CD4-positive, CD25-positive, alpha-beta regulatory T cell (primary cell): ENCODE measurements at places on chromosomes 1 and 21. TPM values are rescaled to one million over a fixed set of nuclear protein-coding genes. Genes with fewer than 3 reads are reported as not detected.
A peak's percentile ranks its signal among the peaks of the same experiment; 100 is the strongest.

The HHIPL2 gene
- not detected for polyA plus RNA-seq

The FAM167B gene
- polyA plus RNA-seq = not detected

The PEX11B gene
- polyA plus RNA-seq = 70.6 TPM

The FMO1 gene
- polyA plus RNA-seq = not detected

DNA sequence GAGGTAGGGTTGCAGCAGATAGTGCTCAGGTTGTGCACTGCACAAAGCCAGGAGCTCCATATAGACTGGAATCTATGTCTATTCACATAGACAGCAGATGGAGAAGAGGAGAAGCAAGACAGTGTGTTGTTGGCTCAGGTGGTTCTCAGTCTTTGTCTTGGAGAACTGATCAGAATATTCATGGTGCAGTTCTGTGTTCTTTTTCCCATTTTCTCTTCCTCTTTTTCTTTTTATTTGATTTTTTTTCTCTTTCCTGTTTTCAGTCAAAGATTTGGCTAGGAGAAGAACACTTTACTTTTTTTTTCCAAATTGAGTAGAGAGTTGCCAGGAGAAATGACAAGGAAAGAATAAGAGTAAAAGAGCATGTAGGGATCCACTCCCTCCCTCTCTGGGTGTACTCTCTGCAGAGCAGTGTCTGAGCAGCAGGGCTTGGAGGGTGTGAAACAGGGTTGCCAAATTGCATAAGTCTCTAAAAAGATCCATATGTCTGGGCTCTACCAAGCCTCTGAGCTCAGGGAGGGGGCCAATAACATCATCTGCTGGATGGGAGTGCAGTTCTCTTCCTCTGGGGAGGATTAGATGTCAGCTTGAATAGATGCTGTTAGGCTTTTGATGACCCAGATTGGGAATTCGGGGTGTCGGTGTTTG, 8.7 kb upstream of the CD34 start:
- no peak for DNase-seq
- no peak overlapping the region for H3K27ac ChIP-seq
- H3K4me1 ChIP-seq = no peaks in the 10 kb centered on the region
- H3K27me3 ChIP-seq = peaks cover 31% of the 10 kb centered on the region

- H3K36me3 ChIP-seq = no peaks in the 10 kb centered on the region
- no peak overlapping the region for H3K4me3 ChIP-seq
- H3K4me1 ChIP-seq = no peaks in the 10 kb centered on the region
- no peak overlapping the region for H3K27ac ChIP-seq
- H3K27me3 ChIP-seq = peaks cover 1% of the 10 kb centered on the region
- DNase-seq = no peak
These were observed 84.6 kb downstream of the LRRN2 start for GRCh38 chr1:204600968-204601367.

- H3K27ac ChIP-seq = no peak overlapping the region
- no peak for DNase-seq
- H3K27me3 ChIP-seq = peaks cover 2% of the 10 kb centered on the region
- no peak overlapping the region for H3K4me3 ChIP-seq
- no peaks in the 10 kb centered on the region for H3K36me3 ChIP-seq
These were observed 36.5 kb upstream of the DNASE2B start for GRCh38 chr1:84361796-84362195.

DNA sequence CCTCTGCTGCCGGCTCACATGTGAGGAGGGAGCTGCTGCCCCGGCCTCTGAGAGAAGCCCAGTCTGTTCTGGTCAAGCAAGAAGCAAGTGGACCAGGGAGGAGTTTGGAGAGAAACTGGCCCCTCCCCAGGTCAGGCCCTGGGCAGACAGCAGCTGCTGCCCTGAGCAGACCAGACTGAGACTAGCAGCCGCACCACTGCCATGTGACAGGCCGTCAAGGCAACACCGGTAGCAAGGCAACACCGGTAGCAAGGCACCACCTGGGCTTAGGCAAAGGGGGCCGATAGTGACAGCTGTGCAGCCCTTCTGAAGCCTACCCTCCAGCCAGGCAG, 50.3 kb downstream of the ARHGEF16 start:
- H3K27me3 ChIP-seq = no peaks in the 10 kb centered on the region
- H3K4me3 ChIP-seq = no peak overlapping the region
- H3K36me3 ChIP-seq = peaks cover 18% of the 10 kb centered on the region
- no peaks in the 10 kb centered on the region for H3K4me1 ChIP-seq
- DNase-seq = no peak

GRCh38 chr1:231211005-231211857, 29.8 kb upstream of the GNPAT start:
- peaks cover 10% of the 10 kb centered on the region for H3K4me1 ChIP-seq
- no peak overlapping the region for H3K27ac ChIP-seq
- DNase-seq = peak; percentile 80
- H3K36me3 ChIP-seq = no peaks in the 10 kb centered on the region
- peak overlapping the region; percentile 68 for H3K4me3 ChIP-seq
- no peaks in the 10 kb centered on the region for H3K27me3 ChIP-seq

- no peak for DNase-seq
- no peaks in the 10 kb centered on the region for H3K4me1 ChIP-seq
- no peak overlapping the region for H3K27ac ChIP-seq
- H3K36me3 ChIP-seq = no peaks in the 10 kb centered on the region
- H3K27me3 ChIP-seq = no peaks in the 10 kb centered on the region
These were observed 91.9 kb downstream of the PLD5 start for GRCh38 chr1:242432491-242433095.

- no peaks in the 10 kb centered on the region for H3K4me1 ChIP-seq
- H3K27me3 ChIP-seq = no peaks in the 10 kb centered on the region
- peaks cover 8% of the 10 kb centered on the region for H3K36me3 ChIP-seq
- DNase-seq = no peak
These were observed 975.2 kb upstream of the B3GALT2 start for GRCh38 chr1:194161591-194161990.
